Metanephros (tissue), 2 donors: ENCODE measurements at places on chromosomes 5 and 9. TPM values are rescaled to one million over a fixed set of nuclear protein-coding genes. Genes with fewer than 3 reads are reported as not detected.

Gene OGN
- 46.5 TPM for total RNA-seq

Gene DAB2IP
- total RNA-seq, result 39.9 TPM

Gene UBE2QL1
- 0.70 TPM for total RNA-seq

Gene MZB1
- 0.93 TPM for total RNA-seq

Gene FBLL1
- 2.0 TPM for total RNA-seq

Gene WHRN
- 7.8 TPM for total RNA-seq

Gene DBH
- total RNA-seq, result 1.1 TPM

Gene PBX3
- total RNA-seq, result 64.5 TPM

Gene PTPRD
- total RNA-seq, result 127 TPM

Gene CDH9
- 10.2 TPM for total RNA-seq

Gene CDH12
- total RNA-seq, result 4.7 TPM

Gene PTBP3
- 111 TPM for total RNA-seq

Gene BTNL3
- not detected for total RNA-seq

Gene TTC33
- 17.2 TPM for total RNA-seq

Gene LSM11
- 6.9 TPM for total RNA-seq

Gene NOXA1
- total RNA-seq, result 5.3 TPM

Gene PHF24
- 0.23 TPM for total RNA-seq

Gene OSMR
- total RNA-seq, result 15.7 TPM

Gene CFAP77
- total RNA-seq, result 0.64 TPM

Gene TMCO6
- 14.7 TPM for total RNA-seq

Gene OR1J2
- not detected for total RNA-seq

Gene IRF1
- 31.0 TPM for total RNA-seq

Gene NEURL1B
- total RNA-seq, result 27.9 TPM

Gene CCNO
- total RNA-seq, result 5.3 TPM

Gene CD14
- total RNA-seq, result 81.6 TPM

Gene HSD17B3
- total RNA-seq, result 0.53 TPM

Gene BHMT
- total RNA-seq, result 359 TPM

Gene COL15A1
- 107 TPM for total RNA-seq

Gene ECSCR
- 24.9 TPM for total RNA-seq

Gene PTGDS
- total RNA-seq, result 43.3 TPM

Gene FOXE1
- not detected for total RNA-seq

Gene WNK2
- 21.3 TPM for total RNA-seq

Gene HAVCR1
- total RNA-seq, result 5.3 TPM

Gene MARCOL
- total RNA-seq, result not detected

Gene SH2D3C
- total RNA-seq, result 22.4 TPM

Gene GABRA6
- not detected for total RNA-seq

Gene GABRA1
- 0.29 TPM for total RNA-seq

Gene FRMD3
- 16.6 TPM for total RNA-seq

Gene ADAMTS19
- 8.5 TPM for total RNA-seq

Gene C5orf58
- total RNA-seq, result not detected

Gene GFI1B
- 2.0 TPM for total RNA-seq

Gene ANKRD18B
- 1.6 TPM for total RNA-seq

Gene MARCHF3
- total RNA-seq, result 10.7 TPM

Gene NMUR2
- total RNA-seq, result 0.12 TPM

Gene BTNL8
- total RNA-seq, result 0.47 TPM
